ENCODE measurements at places on chromosomes 6 and 20.

DNA sequence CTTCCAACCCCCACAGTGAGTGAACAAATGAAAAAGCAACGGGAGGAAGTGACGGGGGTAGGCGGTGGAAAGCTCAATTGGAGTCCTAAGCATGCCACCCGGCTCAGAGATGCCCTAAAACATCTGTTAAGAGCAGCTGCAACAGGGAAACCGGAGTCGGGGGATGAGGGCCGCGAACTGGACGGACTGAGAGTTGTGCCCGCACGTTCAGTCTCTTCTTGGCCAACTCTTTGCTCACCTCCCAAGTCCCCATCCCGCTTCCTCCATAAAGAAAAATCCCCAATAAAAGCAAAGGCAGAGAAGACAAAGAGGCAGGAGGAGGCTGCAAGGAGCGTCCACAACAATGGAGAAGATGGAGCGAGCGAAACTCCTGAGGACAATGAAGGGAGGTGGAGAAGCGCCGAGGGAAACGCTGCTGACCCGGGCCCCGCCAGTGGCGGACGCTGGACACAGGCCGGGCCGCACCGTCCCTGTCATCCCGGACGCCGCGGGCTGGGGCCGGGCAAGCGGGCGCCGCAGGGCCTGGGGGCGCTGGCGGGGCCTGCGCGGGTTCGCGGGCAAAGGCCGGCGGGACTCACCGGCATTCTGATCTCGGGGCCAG lies 600 bp downstream of the SEC63 start:
- no peak for DNase-seq

DNA sequence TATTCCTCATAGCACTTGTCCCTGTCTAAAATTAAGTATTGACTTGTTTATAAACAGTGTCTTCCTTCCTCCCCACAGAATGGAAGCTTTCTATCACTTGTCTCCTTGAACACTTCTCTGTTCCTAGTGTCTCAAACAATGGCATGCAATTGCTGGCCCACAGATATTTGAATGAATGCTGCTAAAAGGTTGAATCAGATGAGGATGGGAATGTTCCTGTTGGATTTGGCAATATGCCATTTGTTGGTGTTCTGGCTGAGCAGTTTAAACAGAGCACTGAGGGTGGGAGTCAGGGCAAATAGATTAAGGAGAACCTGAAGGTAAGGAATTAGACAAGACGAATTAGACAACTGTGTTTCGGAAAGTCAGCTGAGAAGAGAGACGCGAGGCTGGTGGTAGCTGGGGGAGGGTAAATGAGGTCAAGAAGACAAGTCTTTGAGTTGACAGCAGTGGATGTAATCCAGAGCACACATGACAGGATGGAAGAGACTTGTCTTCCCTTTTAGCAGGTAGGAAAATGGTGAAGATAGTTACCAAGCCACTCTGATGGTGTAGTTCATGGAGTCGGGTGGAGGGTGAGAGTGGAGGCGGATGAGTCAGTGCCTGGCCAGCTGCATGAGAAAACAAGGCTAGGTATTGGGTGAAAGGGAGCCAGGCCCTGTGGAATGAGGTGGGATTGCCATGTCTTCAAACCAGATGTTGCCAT lies 58.3 kb upstream of the GNRH2 start:
- DNase-seq, result no peak

DNA sequence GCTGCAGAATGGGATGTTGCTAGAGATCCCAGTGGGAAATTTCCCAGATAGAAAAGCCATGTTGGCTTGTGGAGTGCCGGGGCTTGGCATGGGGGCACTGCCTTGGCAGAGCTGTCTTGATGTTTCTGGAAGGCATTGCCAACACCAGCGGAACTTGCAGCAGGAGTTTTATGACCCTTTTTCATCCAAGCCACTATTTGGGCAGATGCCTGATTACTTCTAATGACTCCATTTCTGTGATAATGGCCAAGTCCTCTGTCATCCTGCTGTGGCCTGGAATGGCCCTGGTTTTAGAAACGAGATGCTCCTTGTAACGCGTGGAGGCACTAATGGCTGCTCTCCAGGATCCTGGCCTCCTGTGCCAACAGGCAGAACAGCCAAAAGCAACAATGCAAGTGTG lies 229.0 kb downstream of the ZNF217 start:
- DNase-seq, result no peak

- DNase-seq, result no peak
These were observed 17.9 kb downstream of the RALGAPA2 start for GRCh38 chr20:20694591-20694990.

GRCh38 chr20:40477805-40478204 lies 211.2 kb downstream of the MAFB start:
- no peak for DNase-seq

GRCh38 chr6:148830614-148831013 lies 83.8 kb downstream of the UST start:
- no peak for DNase-seq

DNA sequence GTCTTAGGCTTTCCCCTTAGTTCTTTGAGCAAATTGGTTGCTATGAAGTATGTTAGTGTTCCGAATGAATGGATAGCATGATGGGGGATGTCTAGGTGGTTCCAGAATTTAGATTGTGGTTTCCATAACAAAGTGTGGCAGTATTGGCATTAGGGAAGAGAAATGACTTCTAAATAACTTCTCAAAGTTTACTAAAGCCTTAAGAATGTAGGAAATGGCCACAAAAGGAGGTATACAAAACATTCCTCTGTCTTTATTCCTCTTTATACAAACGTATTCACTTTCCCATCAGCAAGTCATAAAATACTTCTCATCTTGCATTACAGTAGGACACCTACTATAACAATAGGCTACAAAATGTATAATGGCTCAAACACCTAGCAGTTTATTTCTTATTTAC lies 279.6 kb downstream of the ESR1 start:
- DNase-seq, result no peak

- DNase-seq, result no peak
These were observed 81.1 kb downstream of the STMND1 start for GRCh38 chr6:17182961-17183360.

DNA sequence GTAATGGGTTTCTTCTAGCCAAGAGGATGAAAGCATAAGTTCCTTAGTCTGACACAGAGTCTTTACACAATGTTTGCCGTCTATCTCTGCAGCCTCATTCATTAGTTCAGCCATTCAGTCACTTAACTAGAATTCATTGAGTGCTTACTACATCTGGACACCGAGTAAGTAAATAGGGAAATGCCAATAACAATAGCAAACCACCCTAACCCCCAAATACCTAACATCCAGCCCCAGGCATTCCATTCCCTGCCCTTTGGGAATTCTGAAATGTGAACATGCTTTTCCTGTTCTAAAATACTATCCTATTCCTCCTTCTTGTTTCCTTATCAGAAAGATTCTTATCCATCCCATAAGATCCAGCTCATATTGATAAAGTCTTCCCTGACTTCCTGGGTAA lies 277.6 kb upstream of the RNF217 start:
- DNase-seq, result no peak

DNA sequence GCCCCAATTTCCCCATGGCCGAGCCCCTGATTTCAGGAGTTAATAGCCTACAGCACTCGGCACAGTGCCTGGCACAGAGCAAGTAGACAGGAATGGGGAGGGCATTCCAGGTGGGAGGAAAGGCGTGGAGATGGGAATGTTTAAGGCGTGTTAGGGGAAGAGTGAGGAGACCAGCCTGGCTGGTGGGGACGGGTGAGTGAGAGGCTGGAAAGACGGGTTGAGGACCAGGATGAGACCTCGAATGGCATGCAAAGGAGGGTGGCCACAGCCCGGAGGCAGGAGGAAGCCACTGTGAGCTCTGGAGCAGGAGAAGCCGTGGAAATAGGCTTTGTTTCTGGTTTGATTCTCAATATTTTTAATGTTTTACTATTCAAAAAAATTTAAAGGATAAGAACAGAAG lies 49.5 kb downstream of the CEBPB start:
- no peak for DNase-seq

- no peak for DNase-seq
These were observed 222.6 kb downstream of the ARID1B start for GRCh38 chr6:156999762-157000161.

DNA sequence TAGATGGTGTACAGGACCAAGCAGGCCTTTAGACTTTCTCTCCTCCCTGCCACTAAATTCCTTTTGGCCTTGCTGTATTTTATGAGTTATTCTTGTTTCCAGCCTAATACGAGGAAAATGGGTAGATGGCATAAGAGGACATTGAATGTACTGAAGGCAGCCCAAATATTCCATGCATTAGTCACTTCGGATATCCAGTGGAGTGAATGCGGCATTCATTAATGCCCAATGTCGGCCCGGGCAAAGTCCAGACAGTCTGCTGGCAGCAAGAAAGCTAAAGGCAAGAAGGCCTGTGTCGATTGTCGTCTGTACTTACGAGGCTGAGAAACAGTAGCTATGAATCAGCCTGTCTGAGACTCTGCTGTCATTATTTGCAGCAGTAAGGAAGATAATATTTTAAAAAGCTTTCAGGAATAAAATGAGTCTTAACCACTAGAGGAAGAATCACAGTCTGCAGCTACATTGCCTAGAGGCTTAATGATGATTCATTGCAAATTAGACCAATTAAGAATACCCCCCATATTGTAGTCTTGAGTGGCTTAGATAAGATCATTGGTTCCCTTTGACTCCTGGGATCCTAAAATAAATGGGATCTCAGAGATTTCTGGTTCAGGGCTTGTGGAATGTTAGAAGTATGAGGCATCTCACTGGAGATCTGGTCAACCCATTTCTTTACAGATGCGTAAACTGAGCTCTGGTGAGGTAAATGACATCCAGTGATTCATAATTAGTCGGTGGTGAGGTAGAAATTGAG lies 534.1 kb upstream of the JAG1 start:
- DNase-seq, result no peak

DNA sequence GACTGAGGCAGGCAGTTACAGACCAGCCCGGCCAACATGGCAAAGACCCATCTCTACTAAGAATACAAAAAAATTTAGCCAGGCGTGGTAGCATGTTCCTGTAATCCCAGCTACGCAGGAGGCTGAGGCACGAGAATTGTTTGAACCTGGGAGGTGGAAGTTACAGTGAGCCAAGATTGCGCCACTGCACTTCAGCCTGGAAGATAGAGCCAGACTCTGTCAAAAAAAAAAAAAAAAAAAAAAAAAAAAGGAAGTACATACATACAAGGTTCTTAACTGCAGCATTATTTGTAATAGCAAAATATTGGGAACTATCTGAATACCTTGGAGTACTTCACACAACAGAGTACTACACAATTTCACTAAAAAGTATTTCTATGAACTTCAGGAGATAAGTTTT lies 183.5 kb upstream of the OLIG3 start:
- DNase-seq, result no peak

GRCh38 chr20:46939031-46939965 lies 44.7 kb downstream of the EYA2 start:
- DNase-seq, result no peak

DNA sequence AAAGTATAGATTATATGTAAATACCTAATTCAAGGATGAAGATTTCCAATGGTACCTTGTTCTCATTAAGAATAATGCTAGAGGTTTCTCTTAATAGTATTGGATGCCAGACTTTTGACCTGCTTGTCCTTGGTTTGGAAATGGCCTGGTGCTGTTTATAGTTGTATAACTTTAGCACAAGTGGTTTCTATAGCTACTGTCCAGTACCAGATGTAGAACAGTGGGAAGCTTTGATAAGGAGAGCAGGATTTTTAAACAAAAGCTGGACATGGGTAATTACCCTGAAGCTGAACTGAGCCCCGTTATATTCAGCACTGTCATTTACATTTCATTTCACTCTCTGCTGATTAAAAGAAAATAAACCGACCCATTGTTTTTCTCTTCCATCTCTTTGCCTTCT lies 43.7 kb downstream of the TRMT11 start:
- DNase-seq, result no peak
